Heart left ventricle (tissue), 16 donors: ENCODE measurements at places on chromosomes 7 and 10. TPM values are rescaled to one million over a fixed set of nuclear protein-coding genes. Genes with fewer than 3 reads are reported as not detected.

CCDC3 gene
- total RNA-seq: 2.7 TPM

KDM7A gene
- total RNA-seq: 8.7 TPM

ANAPC16 gene
- 237 TPM for total RNA-seq

TFPI2 gene
- total RNA-seq: 26.8 TPM

NPVF gene
- not detected for total RNA-seq

AGR2 gene
- not detected for total RNA-seq

DNA sequence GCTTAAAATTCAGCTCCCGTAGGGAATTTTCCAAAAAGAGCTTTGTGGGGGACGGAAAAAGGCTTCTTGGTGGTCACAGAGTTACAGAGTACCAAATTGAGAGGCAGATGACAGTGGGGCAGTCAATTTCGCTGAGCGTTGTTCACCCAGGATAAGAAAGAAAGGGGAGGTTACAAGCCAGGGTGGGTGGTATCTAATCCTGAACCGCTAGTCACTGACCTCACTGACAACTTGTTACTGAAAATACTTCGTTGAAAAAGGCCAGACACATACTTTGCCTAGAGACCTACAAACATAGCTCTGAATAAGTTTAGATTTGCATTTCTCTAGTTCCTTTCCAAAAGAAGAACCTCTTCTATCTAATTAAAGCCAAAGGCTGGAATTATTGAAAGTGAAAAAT is at the start of gene CTNNA3:
TSS of gene CTNNA3 (minus strand) at position 167 of the 400 bp plus-strand sequence.
- DNase-seq: peak; percentile 31

DNA sequence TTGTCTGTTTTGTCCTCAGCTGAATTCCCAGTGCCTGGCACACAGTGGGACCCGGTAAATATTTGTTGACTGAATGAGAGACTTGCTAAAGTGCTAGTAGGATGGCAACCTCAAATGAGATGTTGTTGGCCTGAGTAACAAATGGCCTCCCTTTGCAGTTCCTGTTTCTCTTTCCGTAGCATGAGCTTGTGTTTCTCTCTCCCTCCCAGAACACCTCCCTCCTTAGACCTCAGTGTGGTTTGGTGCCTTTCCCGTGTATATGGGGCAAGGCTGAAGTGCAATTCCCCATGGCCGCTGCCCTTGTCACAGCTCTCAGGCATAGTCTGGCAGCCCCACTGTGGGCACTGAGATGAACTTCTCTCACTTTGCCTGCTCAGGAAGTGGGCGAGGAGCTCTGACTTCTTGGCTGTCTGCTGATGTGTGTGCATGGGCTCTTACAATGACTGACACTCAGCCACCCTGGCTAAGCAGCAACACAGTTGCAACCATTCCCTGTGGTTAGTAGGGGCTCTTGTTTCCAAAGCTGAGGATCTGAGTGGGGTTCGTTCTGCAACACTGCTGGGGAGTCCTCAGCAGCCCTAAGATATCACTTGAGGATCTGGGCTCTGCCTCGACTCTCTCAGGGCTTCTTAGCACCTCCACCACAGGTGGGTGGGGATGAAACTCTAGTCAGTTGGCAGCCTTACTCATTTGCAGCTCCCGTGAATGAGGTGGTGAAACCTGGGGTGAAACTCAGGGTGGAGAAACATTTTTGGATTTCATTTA is 136.1 kb downstream of the ICA1 start:
- DNase-seq: no peak

- no peak for DNase-seq
Observed at GRCh38 chr7:16940776-16941175, 59.0 kb upstream of the AGR3 start.

GRCh38 chr7:23333671-23334246 is 34.6 kb downstream of the MALSU1 start:
- peak; percentile 43 for DNase-seq

DNA sequence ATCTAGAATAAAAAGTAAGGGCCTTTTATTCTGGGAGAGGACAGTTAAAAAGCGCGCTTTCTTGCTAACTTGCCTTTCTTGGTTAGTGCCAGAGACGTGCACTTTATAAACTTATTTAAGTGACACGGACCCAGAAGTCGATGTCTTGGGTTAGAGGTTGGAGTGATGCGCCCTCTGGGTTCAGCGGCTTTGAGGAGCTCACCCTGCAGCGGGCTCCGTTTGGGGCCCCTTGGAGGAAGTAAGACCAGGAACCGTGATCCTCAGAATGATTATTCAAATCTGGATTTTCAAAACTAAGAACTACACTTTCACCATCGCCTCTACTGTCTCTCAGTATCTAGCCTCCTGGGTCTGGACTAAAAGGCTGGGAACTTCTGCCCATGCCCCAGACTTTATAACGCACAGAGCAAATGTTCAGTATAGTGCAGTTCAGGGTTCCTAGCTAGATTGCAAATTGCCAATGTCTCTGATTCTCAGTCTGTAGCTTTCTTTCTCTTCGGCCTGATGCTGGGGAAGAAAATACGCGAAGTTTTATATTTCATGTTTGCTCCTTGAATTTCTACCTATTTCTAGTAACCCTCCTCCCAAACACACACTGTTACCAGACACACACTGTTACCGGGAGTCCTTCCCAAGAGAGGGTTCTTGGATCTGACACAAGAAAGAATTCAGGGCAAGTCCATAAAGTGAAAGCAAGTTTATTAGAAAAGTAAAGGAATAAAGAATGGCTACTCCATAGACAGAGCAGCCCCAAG is 18.6 kb upstream of the SMO start:
- no peak for DNase-seq

- no peak for DNase-seq
Observed at GRCh38 chr7:45407730-45408408, 166.3 kb upstream of the ADCY1 start.

DNA sequence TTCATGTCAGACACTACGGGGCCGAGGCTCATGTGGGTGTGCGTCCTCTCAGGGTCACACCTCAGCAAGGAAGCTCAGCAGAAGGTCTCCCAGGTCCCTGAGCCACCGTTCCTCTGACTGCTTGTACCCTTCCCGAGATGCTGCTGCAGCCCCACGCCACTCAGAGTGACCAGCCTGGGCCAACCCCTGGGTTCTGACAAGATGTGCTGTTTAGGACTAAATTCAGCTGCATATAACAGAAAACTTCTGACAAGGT is 512.5 kb downstream of the DNAJB6 start:
- no peak for DNase-seq

DNA sequence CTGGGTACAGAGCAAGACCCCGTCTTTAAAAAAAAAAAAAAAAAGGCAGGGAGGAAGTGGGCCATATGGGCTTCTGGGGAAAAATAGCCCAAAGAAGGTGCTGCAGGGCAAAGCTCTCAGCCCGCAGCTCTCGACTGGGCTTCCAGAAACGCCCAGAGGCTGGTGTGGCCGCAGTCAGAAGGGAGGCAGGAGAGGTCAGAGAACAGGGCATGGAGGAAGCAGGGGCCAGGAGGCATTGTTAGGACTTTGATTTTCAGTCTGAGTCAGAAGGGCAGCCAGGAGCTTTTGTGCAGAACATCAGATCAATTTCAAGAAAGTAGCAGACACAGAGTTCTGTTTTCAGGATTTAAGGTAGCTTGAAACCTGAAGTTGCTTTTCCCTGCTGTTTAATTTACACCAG is 35.3 kb upstream of the CYTH3 start:
- DNase-seq: no peak

DNA sequence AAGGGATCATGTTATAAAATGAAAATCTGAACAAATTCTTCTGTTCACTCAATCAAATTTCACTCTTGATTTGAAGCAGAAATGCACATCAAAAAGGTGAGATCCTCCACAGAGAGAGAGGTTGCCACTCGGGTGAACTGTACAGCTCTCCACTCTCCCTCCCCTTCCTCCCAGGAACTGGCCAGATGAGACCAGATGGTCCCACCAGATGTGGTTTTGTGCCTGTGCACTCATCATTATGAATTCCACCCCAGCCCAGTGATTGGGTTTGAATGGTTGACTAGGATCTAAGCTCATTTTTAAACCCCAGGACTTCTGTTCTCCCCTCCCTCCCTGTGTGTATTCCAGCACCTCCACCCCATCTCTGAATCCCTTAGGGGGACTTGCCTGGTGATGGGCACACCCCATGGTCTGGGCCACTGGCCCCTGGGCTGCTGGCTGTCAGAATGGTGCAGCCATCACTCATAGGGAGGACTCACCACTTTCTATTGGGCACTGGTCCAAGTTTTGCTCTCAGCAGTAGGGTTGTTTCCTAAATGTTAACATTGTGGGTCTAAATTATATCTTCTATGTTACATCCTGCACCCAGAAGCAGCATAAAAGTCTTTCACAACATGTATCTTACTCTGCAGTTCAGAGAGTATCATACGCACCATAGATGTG is 393.1 kb downstream of the TNS3 start:
- DNase-seq: no peak

DNA sequence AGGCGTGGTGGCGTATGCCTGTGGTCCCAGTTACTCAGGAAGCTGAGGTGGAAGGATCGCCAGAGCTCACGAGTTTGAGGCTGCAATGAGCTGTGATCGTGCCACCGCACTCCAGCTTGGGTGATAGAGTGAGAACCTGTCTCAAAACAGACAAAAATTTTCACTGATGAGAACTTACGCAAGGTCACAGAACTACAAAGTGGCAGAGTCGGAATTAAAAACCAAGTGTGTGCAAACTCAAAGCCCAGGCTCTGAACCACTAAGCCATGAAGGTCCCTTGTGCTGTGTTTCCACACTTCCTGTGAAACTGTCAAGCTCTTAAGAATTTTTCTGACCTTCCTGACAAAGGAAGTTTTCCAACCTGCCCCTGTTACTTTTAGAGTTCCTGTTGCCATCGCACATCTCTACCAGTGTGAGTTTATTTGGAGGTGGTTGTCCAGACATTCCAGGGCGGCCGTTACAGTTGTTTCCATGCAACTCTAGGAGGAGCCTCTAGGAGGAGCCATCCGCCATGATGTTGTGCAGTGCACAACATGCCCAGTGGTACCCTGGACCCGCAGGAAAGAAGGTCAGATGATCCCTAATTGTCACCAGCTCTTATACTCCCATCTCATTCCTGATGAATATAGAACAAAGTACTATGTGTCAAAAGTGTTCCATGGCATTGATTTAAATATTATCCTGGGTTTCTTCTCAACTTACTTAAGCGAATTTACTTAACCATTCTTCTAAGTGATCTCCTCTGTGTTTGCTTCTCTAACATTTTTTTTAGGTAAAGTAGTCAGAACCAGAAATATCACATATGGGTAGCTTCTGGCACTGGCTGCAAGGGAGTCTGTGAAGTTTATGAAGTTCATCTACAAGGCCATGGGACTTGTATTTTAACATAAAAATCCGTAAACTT is 49.0 kb upstream of the LYZL1 start:
- no peak for DNase-seq

- no peak for DNase-seq
Observed at GRCh38 chr10:71112138-71112785, 100.1 kb upstream of the UNC5B start.

- no peak for DNase-seq
Observed at GRCh38 chr7:128728598-128728997, 10.6 kb upstream of the CALU start.

DNA sequence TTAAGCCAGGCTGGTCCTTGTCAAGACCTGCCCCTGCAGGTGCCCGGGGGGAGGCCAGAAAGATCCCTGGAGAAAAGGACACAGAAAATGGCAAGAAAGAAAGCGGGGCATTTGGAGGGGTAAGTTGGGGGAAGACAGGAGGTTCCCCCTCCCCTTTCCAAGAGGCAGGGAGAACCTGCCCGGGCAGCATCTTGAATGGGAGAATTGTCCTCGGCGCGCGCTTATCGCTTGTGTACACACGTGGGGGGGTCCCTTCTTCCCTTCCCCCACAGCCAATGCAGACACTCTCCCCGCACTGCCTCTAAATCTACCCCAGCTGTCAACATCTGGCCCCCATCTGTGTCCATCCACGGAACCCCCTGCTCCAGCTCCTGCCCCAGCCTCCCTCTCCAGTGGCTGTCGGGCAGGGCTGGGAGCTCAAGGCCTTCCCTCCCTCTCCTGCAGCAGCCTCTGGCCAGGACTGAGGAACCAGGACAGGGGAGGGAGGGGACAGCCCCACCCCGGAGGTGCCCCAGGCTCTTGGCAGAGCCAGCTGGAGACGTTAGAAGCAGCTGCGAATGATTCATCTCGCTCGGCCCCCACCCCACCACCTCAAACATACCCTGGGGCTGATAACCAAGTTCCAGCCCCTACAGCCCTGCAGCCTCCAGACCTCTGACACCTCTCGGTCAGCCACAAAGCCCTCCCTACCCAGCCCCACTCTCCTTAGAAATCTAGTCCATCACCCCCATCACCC is 25.3 kb downstream of the EPHB4 start:
- DNase-seq: peak; percentile 48

GRCh38 chr10:129895811-129896135 is 68.3 kb downstream of the EBF3 start:
- no peak for DNase-seq

GRCh38 chr7:117143580-117143979 is 179.3 kb downstream of the WNT2 start:
- no peak for DNase-seq

GRCh38 chr7:84510505-84510904 is 315.9 kb upstream of the SEMA3A start:
- DNase-seq: no peak

GRCh38 chr10:132229834-132230556 is 43.2 kb downstream of the DPYSL4 start:
- no peak for DNase-seq

DNA sequence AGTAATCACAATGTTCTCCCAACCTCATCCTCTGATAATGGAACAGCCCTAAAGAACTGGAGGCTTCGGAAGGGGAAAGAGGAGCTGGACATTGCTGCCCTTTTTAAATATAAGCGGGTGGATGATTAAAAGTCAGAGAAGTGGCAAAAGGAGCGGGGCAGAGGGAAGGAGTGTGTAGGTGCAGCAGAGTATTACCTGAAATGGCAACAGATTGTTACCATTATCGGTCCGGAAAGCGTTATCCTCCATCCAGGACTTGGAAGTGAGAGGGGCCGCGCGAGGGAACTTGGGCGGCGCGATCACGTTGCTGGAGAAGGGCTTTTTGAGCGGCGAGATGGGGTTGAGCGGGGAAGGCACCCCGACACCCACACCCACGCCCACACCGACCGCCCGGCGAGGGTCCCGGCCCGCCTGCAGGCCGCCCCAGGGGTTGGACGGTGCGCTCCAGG is 51.7 kb downstream of the CPEB3 start:
- DNase-seq: no peak

DNA sequence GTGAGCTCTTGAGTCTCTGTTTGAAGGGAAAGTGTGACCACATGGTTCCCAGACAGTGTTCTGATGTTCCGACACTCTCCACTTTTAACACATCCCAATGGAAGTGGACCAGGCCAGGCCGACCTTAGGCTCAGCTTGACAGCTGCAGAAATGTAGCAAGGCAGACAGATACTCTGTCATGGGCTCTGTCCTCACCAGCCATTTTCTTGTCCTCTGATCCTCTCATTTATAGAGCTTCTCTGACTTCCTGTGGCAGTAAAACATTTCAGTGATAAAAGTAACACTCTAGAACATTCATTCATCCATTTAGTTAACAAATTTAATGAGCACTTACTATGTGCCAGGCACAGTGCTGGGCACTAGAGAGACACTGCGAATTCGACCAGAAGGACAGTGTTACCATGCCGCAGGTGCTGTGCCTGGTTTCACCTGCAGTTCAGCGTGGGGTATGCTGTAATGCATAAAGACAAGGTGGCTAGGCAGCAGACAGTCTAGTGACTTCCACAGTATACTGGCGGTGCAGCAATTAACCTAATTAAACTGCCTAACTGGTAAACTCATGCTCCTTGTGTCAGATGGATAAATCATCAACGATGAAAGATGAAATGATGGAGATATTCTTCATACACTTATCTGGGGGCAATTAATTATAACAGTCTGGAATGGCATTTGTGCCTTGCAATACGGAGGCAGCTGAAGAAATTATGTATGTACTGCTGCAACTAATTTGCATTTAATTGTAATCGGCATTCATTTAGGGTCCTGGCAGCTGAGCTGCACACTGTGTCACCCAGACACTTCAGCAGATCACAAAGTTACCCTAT is 188.1 kb downstream of the NRP1 start:
- DNase-seq: no peak

- DNase-seq: no peak
Observed at GRCh38 chr10:3412646-3413045, 240.1 kb upstream of the PITRM1 start.
